ENCODE measurements at places on chromosomes 7 and 10.
A peak's percentile ranks its signal among the peaks of the same experiment; 100 is the strongest.

DNA sequence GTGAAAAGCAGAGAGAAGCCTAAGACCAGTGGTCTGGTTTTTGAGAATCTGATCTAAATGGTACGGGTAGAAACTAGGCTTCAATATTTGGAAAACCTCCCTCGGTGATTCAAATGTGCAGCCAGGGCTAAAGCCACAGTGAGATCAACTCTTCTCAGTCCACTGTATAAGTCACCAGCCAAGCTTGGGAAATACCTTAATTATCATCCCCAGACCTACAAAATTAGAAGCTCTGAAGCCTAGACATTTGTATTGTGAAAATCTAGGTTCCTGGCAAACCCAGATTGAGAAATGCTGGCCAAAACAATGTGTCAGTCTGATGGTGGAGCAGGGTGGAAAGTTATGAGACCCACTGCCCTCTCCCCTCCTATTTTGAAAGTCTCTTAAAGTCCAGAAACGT, 131.7 kb downstream of the DGKI start:
- DNase-seq = no peak

- no peak for DNase-seq
Measured at GRCh38 chr7:83957333-83957732, 237.3 kb downstream of the SEMA3A start.

DNA sequence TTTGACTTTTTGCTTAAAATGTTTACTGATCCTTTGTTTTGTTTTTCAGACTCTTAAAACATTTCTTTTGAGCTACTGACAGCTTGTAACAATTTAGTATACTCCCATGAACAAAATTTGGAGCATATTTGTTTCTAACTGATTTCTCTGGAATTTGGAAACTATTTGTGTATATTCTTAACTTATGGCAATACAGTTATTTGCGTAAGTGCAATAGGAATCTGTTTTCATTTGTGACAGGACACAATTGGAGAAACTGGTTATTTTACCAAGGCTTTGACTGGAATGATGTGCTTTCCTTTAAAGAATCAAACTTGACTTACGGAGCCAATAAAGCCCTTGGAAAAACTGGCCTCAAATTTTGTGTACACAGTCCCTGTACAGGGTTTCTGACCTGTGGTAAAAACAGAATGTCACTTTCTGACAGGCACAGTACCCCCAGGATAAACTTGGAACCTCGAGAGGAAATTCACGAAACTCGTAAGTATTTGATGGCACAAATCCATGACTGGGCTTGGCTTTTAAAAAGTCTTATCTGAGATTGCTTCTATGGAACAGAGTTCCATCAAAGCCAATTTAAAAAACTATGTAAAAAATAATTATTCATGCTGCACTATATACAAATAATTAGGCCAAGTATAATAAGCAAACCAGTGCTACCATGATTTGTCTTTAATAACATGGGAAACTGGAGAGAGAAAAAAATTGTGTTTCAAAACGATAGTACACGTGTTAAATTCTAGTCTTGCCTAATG, 70.4 kb downstream of the ST8SIA6 start:
- no peak for DNase-seq

DNA sequence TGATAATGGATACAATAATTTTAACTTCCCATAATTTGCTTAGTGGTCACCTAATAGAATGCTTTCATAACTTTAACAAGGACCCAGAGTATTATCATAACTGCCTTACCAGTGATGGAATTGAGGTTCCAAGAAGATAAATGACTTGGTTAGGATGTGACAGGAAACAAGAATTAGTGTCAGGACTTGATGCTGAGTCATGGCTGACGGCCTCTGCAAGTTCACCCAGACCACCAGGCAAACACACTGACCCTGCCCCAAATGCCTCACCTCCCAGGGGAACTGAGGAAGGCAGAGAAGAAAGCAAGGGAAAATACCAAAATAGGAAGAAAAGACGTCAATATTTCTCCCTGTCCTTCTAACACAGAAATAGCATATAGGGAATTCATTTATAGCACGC, 636.3 kb downstream of the PARD3 start:
- no peak for DNase-seq

DNA sequence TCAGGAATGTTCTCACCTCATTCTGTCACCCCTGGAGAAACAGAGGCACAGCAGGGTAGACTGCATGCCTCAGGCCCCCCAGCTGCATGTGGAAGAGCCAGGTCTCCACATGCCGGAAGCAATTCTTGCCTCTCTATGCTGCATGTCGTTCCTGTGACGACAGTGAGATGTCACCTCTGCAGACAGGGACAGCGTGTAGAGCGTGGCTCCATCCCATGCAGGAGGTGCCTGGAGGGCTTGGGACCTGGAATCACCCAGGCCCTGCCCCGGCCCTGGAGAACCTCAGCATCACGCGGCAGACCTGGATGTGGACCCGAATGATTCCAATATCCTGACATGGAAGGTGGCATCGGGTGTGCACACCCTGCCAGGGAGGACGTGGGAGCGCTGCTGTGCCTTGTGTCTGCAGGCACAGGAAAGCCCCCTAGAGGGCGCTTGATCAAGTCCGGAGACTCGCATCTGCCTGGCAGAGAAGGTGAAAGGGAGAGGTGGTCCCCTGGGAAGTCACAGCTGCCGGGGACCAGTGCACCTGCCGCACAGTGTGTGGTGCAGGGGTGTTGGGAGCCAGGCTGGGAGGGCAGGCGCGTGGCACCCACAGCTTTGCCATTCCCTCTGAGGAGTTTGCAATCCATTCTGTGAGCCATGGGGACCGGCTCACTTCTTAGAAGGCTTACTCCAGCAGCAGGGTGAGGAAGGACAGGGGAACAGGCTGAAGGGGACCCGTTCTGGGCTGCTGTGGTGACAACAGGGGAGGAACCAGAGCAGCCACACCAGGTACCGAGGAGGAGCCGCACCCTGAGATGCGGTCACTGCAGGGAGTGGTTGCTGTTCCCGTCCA, 45.3 kb upstream of the EN2 start:
- peak; percentile 29 for DNase-seq

GRCh38 chr10:113958631-113959382, 84.9 kb upstream of the ADRB1 start:
- no peak for DNase-seq

DNA sequence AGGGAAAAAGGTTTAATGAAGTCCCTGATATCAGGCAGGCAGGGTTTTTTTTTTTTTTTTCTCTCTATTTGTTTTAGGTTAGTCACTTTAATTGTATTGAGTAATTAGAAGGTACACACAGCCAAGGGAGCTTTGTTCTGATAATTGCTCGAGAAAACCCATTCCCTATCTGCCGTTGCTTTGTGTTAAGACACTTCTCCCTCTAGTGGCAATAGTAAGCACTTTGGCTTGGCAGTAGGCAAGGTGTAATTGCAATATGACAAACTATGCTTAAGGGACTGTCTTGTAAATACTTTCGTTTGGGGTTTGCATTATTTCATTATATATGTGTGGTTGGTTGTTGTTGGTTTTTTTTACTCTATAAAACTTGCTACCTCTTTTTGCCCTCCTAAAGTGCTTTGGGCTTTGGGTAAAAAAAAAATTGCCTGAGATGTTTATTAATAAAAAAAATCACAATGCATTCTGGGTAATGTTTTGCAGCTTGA, 113.4 kb downstream of the BTRC start:
- DNase-seq = peak; percentile 71

DNA sequence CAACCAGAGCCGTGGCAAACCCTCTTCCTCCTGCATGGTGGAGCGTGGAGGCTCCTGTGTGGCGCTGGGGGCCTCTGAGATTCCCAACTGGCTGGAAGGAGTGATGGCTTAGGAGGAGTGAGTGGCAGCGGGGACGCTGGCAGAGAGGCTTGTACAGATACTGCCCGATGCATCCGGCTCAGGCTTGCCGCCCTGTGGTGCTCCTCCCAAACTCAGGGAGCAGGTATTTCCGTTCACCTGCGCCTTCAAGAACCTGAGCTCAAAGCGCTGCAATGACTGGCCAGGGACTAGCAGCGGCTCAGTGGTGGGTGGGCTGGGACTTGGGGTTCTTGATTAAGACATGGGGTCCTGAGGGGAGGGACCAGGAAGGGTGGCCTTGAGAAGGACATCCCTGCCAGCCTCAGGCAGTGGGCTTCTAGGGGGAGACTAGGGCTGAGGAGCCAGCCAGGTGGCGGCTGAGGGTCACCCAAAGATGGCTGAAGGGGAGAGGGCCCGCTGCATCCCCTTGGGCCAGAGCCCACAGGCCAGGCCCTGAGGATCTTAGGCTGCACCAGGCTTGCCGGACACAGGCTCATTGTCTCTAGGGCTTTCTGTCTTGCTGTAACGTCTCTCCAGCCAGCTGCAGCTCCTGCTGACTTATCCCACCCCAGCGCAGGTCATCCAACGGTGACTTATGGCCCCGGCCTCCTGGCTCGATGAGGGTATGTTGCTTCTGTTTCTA, 3.2 kb downstream of the ZNF775 start:
- DNase-seq = no peak
